Activated CD8-positive, alpha-beta memory T cell treated with anti-CD3 and anti-CD28 coated beads for 1 hour (primary cell): ENCODE measurements at places on chromosomes 11 and 22.

DNA sequence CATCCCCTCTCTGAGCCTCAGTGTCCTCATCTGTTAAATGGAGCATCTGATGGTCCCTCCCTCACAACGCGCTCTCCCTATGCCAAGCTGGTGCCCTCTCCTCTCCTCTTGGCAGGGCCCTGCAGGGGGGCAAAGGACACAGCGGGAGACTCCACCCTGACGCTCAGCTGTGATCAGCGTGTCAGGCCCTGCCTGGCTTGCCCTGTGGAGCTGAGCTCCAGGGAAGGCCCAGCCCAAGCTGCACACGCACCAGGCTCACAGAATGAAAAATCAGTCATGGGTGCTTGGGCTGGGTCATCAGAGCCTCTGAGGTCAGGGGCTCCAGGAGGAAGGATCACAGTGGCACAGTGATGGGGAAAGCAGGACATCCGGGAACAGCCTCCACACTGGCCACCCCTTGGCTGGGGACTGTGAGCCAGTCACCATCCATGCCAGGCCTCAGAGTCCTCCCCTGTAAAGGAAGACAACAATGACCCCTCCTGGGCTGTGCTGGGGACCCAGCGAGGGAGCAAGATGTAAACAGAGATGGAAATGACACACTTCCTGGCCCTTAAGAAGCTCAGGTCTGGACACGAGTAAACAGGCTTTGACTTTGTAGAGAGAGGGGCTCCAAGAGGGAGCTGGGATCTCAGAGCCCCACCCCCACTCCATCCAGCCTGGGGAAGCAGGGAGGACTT lies 36.6 kb downstream of the RPL3 start:
- DNase-seq: no peak

DNA sequence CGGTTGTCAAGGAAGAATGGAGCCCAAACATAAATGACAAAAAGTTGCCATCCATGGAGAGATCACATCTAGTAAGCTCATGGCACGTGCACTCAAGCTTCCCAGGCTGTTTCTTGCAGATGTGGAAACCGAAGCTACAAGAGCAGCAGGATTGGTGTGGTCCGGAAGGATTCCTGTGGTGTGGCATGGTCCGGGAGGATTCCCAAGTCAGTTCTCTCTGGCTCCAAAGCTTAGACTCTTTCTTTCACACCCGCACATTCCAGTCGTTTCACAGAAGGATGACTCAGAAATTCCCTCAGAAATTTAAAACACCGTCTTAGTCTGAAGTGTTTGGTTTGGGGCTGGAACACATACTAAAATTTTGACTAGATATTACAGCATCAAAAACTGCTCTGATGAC lies 78.0 kb upstream of the DRD2 start:
- DNase-seq: no peak

DNA sequence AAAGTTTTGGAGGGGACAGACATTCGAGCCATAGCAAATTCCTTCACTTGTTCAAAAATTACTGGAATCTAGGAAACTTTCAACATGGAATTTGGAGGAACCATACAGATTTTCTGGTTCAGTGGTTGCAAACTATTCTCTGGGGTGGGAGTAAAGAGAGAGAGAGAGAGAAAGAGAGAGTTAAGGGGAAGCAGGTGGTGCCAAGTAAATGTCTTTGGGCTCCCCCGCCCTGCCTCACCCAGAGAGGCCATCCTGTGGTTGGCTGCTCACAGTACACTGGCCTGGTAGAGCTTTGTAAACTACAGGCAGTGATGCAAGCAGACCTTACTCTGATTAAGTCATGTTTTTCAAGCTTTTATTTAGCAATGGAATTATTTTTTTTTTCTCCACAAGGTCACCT lies 82.6 kb downstream of the ADAMTS15 start:
- DNase-seq: no peak

GRCh38 chr22:23164091-23164490 lies 16.2 kb upstream of the BCR start:
- no peak for DNase-seq

GRCh38 chr11:69461272-69461962 lies 20.0 kb upstream of the LINC01488 start:
- no peak for DNase-seq

GRCh38 chr11:66701432-66702240 lies 23.9 kb upstream of the RBM4B start:
- DNase-seq: no peak

GRCh38 chr11:83293457-83293774 lies 7.2 kb upstream of the CCDC90B start:
- DNase-seq: no peak

GRCh38 chr11:10930972-10931760 lies 73.3 kb upstream of the ZBED5 start:
- DNase-seq: peak; percentile 10

GRCh38 chr11:11533057-11533456 lies 88.7 kb downstream of the GALNT18 start:
- DNase-seq: no peak

DNA sequence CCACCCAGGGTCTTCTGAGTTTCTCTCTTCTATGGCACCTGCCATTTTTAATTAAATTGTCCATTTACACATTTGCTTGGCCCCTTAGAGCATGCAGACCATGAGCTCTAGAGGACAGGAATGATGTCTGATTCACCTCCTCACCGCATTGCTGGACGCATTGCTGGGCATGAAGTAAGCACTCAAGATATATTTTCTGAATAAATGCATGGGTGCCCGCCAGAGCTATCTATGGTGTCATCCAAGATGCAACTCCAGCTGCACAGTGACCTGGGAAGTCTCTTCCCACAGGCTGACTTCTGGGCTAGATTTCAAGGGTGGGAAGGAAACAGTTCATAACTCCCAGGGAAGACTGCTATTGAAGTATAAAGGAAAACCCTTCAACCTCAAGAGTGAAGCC lies 66.6 kb upstream of the ASPHD2 start:
- DNase-seq: no peak

DNA sequence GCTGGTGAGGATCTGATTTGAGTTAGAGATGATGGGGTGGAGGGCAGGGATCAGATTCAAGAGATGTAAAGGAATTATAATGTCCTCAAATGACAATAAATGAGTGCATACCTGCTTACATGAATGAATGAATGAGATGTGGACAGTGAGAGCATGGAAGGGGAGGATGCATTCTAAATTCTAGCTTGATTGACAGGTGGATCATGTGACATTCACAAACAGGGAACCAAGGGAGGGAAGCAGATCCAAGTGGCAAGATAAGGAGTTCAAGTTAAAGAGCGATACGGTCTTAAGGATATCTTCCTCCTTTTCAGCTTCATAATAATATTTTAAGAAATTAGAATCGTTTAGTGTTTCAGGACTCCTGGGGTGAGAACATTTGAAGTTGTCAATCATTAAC lies 170.5 kb upstream of the TBCEL start:
- DNase-seq: no peak

DNA sequence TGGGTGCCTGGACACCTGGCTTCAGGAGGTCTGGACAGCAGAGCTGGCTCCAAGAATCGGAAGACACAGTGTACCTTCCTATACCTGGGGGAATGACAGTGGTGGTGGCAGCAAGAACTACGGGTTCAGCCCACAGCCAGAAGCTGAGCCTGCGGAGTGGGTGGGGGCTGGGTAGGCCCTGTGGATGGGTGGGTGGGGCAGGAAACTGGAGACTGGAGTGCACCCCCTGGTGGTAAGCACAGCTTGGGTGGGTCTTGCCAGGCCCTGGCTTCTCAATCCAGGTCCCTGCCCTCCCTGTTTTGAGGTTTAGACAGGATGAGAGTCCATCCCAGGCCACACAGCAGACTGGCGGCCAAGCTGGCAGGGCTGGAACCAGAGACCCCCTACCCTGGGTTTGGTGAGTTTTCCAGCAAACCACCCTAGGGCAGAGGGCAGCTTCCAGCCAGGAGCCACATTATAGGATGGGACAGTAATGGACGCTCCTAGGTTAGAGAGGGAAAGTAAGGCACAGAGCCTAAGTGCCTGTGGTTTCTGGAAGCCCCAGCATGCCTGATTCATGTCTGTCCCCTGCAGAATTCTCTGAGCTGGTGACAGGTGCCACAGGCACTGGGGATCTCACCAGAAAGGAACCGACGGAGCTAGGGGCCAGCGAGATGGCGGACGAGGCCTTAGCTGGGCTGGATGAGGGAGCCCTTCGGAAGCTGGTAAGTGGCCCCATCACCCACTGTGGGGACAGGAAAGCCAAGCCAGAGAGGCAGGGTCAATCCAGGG lies 1.7 kb downstream of the SMTN start:
- DNase-seq: no peak

DNA sequence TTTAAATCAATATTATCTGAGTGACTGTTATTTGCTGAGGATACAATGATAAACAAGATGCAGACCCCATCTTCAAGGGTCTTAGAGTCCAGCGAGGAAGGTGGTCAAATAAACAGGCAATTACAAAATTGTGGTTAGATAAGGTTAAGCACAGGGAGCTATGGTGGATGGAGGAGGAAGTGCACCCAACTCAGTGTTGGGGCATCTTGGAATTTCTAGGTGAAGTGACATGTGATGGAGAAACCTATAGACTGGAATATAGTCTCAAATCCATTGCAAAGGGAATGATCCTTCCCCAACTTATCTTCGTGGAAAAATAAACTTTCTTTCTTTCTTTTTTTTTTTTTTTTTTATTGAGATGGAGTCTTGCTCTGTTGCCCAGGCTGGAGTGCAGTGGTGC lies 3.4 kb upstream of the PTPRJ start:
- no peak for DNase-seq

- no peak for DNase-seq
Observed at GRCh38 chr22:33921525-33922348, 1.5 kb upstream of the LARGE1 start.

GRCh38 chr11:45676522-45677095 lies 11.2 kb upstream of the CHST1 start:
- DNase-seq: no peak

DNA sequence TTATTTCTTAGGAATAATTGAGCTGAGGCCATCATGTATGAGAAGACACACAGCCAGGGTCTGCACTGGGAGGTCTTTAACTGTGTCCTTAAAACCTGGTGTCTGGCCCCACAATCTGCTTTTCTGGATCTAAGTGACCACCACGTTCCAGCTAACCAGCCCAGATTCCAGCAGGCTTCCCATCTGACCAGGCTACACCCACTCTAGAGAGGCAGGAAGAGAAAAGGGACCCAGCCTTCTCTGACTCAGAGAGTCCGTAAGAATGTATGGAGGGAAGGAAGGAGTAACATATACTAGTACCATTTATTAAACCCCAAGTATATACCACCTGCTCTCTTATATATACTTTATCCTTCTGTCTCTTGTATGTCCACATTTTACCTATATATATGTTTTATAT lies 80.1 kb downstream of the LDLRAD3 start:
- no peak for DNase-seq

- no peak for DNase-seq
Observed at GRCh38 chr22:23698094-23698493, 7.3 kb downstream of the RGL4 start.

GRCh38 chr11:21514316-21514715 lies 678.6 kb upstream of the ANO5 start:
- no peak for DNase-seq

DNA sequence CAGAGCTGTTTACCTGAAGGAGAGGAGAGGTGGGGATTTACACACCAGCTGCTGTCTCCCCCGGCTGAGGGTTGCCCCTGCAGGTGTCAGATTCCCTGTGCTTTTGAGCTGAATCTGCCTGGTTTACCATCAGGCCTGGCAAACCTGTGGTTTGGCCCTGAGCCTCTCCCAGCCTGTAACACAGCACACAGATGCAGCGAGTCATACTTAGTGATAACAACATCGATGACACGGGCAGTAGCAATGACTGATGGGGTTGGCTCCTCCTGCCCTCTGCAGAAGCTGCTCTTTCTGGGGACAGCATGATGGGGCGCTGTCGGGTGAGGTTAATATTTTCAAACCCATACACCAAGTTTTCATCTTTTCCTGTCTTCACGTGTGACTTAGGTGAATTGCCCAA lies 380.0 kb upstream of the B3GAT1 start:
- no peak for DNase-seq

- no peak for DNase-seq
Observed at GRCh38 chr22:47131632-47132427, 369.4 kb downstream of the TBC1D22A start.

DNA sequence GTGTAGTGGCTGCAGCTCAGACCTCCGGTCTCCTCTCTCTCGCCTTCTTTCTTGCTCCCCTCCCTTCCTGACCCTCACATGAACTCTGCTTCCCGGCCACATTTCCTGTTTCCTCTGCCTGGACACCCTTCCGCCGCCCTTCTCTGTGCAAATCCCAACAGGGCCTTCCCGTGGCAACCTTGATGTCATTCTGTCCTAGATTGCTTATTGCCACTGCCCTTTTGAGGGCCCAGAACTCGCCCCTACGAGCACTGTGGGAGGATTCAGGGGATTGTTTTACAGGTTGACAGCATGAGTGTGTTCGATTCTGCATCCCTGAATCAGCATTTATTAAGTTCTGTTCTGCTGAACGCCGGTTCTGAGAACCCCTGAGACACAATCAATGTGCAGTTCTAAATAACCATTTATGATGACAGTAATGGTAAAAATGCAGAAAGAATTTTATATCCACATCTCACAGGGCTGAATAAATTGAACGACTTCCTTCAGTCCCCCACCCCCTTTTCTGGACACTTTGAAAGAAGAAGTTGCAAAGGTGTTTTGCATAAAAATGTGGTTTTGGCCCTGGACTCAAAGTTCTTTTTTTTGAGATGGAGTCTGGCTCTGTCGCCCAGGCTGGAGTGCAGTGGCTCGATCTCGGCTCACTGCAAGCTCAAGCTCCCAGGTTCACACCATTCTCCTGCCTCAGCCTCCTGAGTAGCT lies 6.4 kb downstream of the BATF2 start:
- DNase-seq: no peak

DNA sequence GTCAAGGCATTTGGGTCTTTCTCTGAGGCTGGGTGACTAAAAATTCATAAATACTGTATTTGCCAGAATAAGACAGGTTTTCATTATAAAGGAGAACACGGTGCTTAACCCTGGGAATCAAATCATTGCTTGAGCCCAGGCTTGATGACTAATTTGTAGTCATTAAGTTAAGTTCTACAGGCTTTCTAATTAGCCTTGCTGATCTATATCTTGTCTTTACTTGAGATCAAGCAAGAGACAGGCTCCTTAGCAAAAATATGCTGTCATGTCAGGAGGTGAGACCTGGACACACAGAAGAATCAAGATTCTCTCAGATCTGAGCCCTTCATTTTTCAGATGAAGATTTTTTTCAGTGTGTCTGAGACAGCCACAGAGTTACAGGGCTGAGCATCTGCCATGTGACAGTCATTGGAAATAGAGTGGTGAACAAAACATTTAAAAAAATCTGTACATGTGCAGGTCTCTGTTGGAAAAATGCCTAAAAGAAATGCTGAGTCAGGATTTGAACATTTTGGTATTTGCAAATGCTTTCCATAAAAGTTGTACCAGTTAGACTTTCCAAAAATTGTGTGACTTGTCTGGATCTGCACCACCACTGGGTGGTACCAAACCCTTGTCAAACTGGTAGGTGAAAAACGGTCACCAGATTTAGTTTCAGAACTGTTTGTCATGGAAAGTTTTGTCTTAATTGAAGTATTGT lies 14.6 kb downstream of the ACAT1 start:
- DNase-seq: no peak

GRCh38 chr11:134417871-134418840 lies 6.1 kb upstream of the B3GAT1 start:
- no peak for DNase-seq

DNA sequence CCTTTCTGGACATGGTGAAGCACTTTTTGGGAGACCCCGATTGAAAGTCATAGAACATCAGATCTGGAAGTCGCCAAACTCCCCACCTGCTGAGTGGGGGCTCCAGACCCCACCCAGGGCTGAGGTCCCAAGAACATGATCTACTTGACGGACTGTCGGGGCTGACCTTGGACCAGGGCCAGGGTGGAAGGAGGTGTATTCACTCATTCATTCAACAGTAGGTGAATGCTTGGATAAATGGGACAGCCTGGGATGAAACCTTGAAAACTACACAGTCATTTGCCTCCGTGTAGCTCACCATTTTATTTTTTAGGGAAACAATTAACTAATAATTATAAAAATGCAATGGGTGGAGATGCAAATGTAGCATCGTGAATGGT lies 629.0 kb downstream of the BRD1 start:
- DNase-seq: no peak
